WTC11 (cell line): ENCODE measurements at places on chromosomes 1 and 21.

DNA sequence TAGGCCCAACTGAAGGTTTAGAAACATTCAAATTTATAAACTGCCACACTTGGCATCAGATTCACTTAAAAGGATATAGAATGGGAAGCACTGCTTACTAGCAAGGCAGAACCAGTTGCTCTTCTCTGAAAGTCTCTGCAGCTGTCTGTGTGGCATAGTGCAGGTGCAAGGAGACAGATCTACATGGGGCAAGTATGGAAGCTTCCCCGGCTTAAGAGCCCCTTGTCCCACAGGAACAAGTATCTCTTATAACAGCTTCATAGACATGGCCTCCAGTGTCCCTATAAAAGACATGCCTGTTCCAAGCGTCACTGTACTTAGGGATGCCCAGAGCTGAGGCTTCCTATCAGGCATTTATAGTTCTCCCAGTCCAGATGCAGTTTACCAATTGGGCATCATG is 26.5 kb downstream of the ZBTB8B start:
- no peak for DNase-seq

- no peak for DNase-seq
Observed at GRCh38 chr1:11447903-11448302, 31.1 kb upstream of the DISP3 start.

DNA sequence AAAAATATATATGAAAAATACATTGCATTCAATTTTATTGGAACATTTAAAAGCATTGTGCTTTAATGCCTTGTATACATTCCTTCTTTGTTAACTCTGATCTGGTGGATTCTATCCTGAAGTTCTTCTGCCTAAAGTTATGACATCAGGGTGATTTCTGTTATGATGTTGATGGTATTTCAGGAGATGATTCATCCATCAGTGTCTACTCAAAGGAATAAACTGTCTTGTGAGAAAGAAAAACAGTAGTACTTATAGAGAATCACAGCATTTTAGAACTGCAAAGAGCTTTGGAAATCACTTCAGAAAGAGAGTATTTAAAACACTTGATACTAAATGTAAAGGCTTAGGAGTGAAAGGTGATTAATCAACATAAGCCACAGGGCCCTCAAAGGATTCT is 155.7 kb downstream of the PTPRC start:
- DNase-seq = no peak

GRCh38 chr1:66137235-66137634 is 344.5 kb downstream of the PDE4B start:
- DNase-seq = no peak

DNA sequence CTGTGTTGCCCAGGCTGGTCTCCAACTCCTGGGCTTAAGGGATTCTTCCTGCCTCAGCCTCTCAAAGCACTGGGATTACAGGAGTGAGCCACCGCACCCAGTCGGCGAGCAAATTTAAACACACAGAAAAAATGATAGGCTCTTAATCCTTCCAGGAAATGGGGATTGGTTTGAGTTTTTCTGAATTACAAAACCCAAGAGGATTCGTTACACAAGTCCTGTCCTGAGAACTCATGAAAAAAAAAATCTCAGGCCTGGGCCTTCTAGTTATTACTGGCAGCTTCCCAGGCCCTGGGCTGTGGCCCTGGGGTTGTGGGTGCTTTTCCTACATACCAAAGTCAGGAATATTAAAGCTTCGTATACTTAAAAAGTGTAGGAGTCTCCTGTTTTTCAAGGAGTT is 6.3 kb upstream of the IFNGR2 start:
- no peak for DNase-seq

GRCh38 chr1:223641523-223642039 is 23.9 kb downstream of the CAPN8 start:
- DNase-seq = no peak

DNA sequence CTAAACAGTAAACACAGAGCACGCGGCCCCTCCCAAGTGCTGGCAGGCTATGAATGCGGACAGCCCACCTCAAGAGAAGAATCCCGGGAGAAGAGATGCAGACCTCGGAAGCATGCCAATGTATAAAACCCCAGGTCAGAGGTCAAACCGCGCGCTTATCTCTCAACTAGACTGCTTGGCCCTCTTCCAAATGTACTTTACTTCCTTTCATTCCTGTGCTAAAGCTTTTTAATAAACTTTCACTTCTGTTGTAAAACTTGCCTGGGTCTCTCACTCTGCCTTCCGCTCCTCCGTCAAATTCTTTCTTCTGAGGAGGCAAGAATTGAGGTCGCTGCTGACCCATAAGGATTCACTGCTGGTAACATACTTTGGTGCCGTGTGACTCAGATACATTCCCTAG is 216.0 kb downstream of the S1PR1 start:
- DNase-seq = no peak

- no peak for DNase-seq
Observed at GRCh38 chr1:245091818-245092637, 62.8 kb upstream of the KIF26B start.

- no peak for DNase-seq
Observed at GRCh38 chr1:214532070-214532469, 19.3 kb downstream of the PTPN14 start.

DNA sequence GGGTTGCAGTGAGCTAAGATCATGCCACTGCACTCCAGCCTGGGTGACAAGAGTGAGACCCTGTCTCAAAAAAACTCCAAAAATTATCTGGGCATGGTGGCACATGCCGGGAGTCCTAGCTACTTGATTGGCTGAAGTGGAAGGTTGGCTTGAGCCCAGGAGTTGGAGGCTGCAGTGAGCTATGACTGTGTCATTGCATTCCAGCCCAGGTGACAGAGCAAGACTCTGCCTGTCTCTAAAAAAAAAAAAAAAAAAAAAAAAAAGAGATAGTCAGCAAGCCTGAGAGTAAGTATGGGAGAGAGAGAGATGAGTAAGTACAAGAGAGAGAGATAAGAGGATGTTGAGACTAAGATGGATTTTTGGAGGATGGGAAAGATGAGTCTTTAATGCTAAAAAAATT is 180.8 kb upstream of the CACYBP start:
- DNase-seq = no peak
